ENCODE measurements at places on chromosomes 6 and 20.

DNA sequence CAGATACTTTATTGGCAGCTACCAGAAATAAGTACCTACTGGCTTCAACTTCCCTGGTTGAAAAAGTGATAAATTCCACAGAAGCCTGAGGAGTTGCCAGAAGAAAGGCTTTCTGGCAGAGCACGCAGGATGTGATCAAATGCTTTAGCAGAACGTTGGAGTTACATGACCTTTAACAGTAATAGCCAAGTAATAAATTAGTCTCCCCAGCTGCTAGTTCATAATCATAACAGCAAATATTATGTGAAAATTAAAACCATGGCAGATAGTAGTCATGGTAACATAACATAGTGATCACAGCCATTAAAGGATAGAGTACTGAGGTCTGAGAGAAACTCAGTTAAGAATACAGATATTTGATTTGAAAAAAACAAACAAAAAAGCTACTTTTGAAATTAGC, 567.7 kb downstream of the ADGRB3 start:
- DNase-seq, result no peak

DNA sequence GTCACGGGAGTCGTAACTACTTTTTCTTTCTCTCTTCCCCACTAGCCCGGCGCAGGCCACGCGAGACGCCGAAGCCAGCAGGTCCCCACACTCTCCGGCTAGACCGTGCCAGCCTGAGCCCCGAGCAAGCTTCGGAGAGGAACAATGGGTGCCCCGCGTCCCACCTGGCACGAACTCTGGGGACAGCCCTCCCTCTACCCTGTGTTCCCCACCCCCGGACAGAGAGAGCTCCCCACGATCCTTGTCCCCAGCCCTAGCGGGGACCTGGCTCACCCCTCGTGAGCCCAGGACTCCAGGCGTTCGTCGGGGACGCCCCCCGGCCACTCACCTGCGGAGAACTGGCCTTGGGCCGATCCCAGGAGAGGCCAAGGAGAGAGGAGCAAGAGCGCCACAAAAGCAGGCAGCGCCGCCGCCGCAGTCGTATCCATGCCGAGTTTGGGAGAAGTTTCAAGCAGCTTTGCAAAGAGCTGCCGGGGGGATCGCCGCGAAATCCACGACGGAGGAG, 416 bp downstream of the PTPRK start:
- no peak for DNase-seq

- DNase-seq, result peak; percentile 60
Measured at GRCh38 chr6:159979136-159979874, 10.4 kb downstream of the IGF2R start.

- DNase-seq, result no peak
Measured at GRCh38 chr6:24448828-24449525, 40.4 kb downstream of the GPLD1 start.

- no peak for DNase-seq
Measured at GRCh38 chr6:31831350-31832215, 4.0 kb downstream of the HSPA1B start.

- DNase-seq, result no peak
Measured at GRCh38 chr20:19351542-19351941, 139.1 kb downstream of the SLC24A3 start.

- DNase-seq, result no peak
Measured at GRCh38 chr20:10728873-10729670, 55.3 kb upstream of the JAG1 start.

- no peak for DNase-seq
Measured at GRCh38 chr20:46270977-46271744, 37.1 kb downstream of the CDH22 start.

- no peak for DNase-seq
Measured at GRCh38 chr6:165040440-165040839, 269.0 kb downstream of the C6orf118 start.

Data from Calu3 (cell line).